Occipital lobe (tissue), 3 donors: ENCODE measurements at places on chromosomes 3 and 15. TPM values are rescaled to one million over a fixed set of nuclear protein-coding genes. Genes with fewer than 3 reads are reported as not detected.

CHL1 gene
- total RNA-seq: 954 TPM

CCR1 gene
- 1.7 TPM for total RNA-seq

SLC2A2 gene
- total RNA-seq: not detected

ADAM10 gene
- 127 TPM for total RNA-seq

LXN gene
- total RNA-seq: 10.5 TPM

VEPH1 gene
- 9.2 TPM for total RNA-seq

ZKSCAN7 gene
- total RNA-seq: 29.8 TPM

CNTN4 gene
- total RNA-seq: 56.9 TPM

GP9 gene
- not detected for total RNA-seq

PLA2G4E gene
- not detected for total RNA-seq

MME gene
- total RNA-seq: 7.2 TPM

ARL8B gene
- total RNA-seq: 95.6 TPM

SEC61A1 gene
- 77.2 TPM for total RNA-seq

SLC24A5 gene
- total RNA-seq: not detected

SCN11A gene
- 0.31 TPM for total RNA-seq

GOLGA8B gene
- 39.9 TPM for total RNA-seq

NPTN gene
- 86.1 TPM for total RNA-seq

PRR20G gene
- total RNA-seq: not detected

WDR49 gene
- total RNA-seq: 21.4 TPM

TM4SF1 gene
- total RNA-seq: 18.2 TPM

HTR3E gene
- not detected for total RNA-seq

DNAH12 gene
- total RNA-seq: 0.62 TPM

PLOD2 gene
- 22.6 TPM for total RNA-seq

TMEM45A gene
- 3.0 TPM for total RNA-seq

C3orf49 gene
- total RNA-seq: not detected

NRG4 gene
- not detected for total RNA-seq

AVEN gene
- 8.0 TPM for total RNA-seq

SCAANT1 gene
- total RNA-seq: not detected

PCSK6 gene
- total RNA-seq: 15.4 TPM
